Ammon's horn (tissue), 1 donor: ENCODE measurements at places on chromosomes 11 and 22.

DNA sequence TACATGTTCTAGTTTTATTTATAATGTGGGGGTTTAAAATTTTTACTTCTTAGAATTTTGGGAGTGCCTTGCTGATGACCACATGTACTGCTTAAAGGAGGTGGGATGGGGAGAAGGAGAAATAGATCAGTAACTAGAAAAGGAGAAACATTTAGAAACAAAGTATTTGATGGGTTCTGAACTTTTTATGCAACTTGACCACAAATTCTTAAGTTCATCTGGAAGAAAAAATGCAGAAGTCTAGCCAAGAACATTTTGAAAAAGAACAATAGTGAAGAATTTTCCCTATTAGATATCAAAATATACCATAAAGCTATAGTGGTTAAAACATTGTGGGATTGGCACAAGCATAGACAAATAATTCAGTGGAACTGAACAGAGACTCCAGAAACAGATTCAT lies 73.3 kb upstream of the AMPD3 start:
- no peak for DNase-seq

DNA sequence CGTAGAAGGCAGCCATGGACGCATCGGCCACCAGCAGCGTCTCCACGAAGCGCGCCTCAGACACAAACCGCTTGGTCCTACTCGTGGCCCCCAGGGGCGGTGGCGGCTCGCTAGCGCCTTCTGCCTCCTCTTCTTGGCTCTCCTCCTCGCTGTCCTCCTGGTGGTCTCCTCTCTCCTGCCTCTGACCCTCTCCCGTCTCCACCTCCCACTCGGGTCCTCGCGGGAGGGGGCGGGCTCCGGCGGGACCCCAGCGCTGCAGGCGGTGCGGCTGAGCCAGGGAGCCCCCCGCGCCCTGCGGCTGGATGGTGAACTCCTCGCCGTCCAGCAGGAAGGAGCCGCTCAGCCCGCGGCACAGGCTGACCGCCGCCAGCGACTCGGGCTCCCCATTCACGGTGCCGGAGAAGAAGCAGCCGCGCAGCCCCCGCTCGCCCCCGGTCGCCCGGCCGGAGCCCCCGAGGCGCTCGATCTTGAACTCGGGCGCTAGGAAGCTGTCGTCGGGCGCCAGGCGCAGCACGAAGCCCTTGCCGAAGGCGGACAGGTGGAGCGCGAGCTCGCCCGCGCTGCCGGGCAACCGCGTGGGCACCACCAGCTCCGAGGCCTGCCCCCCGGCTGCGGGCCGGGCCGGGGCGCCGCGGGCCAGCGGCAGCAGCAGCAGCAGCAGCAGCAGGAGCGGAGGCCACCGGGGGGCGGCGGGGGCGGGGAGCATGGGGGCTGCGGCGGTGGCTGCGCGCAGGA lies 661 bp downstream of the ADAMTS8 start:
- peak; percentile 71 for DNase-seq

DNA sequence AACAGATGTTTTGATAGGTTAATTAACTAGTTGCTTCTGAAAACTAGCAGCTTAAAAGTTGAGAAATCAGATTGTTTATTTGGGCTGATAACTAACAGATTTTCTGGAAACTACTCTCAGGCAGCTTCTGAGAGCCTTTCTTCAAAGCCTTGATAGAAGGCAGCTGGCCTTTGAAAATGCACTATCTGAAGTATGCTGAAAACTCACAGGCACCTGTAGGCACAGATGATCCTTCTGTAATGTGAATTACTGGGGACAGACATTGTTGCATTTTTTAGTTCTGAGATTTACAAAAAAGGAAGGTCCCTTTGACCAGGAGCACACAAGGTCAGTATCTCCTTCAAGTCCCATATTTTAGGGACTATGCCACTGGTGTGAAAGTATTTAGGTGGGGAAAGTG lies 460.8 kb upstream of the CNTN5 start:
- no peak for DNase-seq

DNA sequence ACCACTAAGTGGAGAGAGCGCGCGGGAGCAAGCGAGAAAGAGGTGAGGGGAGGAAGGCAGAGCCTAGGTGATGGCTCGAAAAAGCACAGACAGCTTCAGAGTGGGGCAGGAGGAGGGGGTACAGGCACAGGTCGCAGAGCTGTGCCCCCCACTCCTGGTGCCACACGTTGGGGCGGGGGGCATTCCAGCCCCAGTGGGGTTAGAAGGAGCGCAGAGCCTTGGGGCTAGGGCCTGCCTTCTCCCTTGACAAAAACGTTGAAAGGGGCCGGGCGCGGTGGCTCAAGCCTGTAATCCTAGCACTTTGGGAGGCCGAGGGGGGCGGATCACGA lies 41.6 kb upstream of the ISX start:
- no peak for DNase-seq

DNA sequence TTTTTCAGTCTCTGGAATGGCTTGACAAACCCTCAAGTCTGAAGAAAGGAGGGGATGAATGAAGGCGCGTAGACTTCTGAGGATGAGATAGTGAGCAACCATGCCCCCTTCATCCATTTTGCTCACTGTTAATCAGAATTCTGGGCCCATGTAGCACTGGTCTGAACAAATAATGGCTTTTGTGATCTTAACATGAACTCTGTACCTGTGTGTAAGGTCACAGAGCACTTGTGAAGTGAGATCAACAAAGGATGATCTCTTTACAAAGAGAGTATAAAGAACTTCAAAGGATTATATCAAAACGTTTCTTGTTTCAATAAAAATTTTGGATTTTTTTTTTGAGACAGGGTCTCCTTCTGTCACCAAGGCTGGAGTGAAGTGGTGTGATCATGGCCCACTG lies 976.7 kb downstream of the OPCML start:
- DNase-seq: no peak

DNA sequence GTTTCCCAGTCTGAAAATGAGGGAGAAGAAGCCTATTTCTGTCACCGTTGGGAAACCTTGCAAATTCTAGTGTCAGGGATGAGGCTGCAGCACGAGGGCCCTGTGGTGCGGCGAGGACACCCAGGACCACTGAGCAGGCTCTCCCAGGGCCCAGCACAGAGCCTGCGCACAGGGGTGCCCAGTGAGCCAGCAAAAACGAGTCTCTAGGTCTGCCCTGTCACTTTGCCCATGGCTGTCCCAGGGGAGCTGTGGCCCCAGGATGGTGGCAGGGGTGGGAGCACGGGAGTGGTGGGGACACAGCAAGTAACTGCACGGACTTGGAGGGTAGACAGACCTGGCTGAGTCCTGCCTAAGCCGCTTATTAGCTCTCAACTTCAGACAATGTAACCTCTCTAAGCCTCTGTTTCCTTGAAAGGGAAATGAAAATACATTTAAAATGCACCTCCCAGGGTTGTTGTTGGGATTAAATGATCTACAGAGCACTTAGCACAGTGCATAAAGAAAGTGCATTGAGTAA lies 44.2 kb downstream of the DSCAML1 start:
- no peak for DNase-seq

- no peak for DNase-seq
Measured at GRCh38 chr11:121237686-121238658, 54.6 kb upstream of the SC5D start.

DNA sequence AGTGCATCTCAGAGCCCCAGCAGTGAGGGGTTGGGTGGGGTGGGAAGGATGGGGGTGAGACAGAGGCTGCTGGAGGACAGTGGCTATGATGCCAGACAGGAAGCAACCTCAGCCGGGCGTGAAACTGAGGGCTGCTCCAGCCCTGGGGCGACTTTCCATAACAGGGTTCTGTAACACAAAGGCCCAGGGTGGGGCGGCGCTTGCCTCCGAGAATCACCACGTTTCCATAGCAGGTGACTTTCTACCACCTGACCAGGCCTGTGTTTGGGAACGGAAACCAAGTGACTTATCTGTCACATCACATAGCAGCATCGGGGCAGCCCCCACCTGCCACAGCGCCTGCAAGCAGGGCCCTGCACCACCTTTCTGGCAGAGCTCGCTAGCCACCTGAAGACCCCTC lies 85.8 kb downstream of the TRMU start:
- no peak for DNase-seq

DNA sequence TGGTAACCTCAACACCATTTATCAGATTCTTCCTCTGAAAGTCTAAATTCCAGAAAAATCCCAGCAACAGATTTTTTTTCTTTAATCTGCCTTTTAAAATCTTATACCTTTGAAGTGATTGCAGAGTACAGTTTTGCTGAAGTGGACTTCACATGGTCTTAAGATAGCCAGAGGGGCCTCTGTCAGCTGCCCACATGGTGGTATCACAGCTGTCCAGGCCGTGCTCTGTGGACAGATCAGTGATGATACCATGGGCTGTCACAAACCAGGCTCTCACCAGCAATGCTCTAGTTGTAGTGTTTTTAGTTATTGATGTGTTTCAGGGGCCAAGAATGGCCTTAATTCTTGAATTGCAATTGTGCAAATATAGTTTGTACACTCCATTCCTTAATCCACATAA lies 44.0 kb downstream of the PARVA start:
- DNase-seq: no peak

DNA sequence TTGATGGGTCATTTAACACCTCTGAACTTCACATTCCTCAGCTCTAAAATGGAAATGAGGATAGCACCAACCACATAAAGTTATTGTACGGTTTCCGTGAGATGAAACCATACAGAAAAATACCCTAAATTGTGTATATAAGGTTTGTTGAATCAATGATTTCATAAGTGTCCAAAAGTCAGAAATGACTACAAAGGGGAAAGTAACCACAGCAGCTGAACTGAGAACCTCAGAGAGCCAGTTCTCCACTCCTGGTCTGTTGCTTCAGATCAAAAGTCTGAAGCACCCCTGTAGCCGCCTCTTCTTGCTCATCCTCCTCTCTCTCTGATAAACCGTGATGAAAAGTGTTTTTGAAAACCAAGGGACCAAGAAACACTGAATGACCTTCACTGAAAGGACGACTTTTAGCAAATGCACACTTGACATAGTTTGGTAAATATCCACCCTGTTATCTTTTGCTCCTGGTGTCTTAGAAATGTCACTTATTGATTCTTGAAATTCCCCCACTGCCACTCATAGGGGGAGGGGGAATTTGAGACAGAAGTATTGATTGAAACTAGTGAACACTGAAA lies 194.5 kb downstream of the NAV2 start:
- no peak for DNase-seq

- no peak for DNase-seq
Measured at GRCh38 chr11:64763526-64764039, 3.8 kb upstream of the PYGM start.

GRCh38 chr11:116037861-116038260 lies 533.6 kb upstream of the CADM1 start:
- DNase-seq: no peak
